ENCODE measurements at places on chromosomes 16 and 17.

DNA sequence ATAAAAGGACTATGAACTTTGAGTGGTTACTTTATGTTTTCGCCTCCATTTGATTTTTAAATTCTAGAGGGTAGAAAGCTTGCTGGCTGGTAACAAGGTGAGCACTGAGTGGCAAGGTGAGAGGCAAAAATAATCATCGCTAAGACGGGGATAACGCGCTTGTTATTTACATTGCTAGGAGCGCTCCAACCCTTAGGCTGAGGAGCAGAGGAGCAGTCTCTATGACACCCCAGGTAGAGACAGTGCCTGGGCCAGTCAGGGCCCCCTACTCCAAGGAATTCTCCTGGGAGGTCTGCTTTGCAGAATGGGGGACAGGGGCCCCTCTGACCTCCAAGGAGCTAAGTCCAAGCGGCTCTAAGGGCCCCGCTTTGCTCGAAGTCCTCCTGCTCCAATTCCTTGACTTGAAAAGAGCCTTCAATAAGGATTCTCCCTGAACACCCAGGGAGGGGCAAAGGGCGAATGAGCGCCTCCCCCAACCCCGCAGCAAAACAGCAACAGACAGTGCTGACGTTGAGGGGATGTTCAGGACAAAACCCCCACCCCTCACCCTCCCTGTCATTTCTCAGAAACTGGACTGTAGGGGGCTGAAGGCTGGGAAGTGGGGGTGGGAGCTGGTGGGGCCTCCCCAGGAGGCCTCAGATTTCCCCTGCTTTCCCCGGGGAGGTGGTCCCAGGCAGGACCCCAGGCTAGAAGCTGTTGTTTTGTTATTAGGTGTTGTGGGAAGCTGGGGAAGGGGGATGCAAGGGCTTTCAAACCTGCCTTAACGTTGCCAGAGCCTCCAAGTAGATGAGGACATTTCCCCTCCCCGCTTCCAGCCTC, 10.2 kb upstream of the FOXF1 start:
- no peak for DNase-seq

GRCh38 chr17:37220607-37220953, 155.2 kb upstream of the C17orf78 start:
- peak; percentile 25 for DNase-seq

DNA sequence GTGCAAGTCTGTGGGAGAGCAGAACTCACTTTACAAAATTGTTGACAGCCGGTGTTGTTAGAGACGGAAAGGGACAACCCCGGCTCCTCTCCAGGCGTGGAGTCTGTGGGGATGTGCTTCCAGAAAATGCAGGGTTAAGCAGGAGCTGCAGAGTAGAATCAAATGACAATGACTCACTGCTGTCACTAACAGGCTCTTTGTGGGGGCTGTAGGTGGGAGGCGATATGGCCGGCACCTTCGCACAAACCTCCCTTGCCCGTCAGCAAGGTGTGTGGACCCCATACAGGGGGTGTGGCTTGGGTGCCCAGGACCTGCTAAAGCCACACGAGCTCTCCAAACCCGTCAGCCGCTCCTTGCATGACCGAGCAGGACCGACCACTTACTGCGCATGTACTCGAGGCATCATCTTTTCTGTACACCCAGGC, 5.8 kb downstream of the PDK2 start:
- peak; percentile 45 for DNase-seq

GRCh38 chr17:35295686-35296085, 52.8 kb downstream of the SLFN5 start:
- DNase-seq, result peak; percentile 50

- DNase-seq, result no peak
Measured at GRCh38 chr16:21192991-21193390, 18.4 kb downstream of the ZP2 start.

GRCh38 chr17:49123061-49123460, 9.5 kb upstream of the B4GALNT2 start:
- no peak for DNase-seq

GRCh38 chr17:63232565-63233310, 213.4 kb downstream of the CYB561 start:
- DNase-seq, result no peak

GRCh38 chr17:68432086-68432864, 25.0 kb downstream of the WIPI1 start:
- no peak for DNase-seq

GRCh38 chr17:74637926-74638325, 14.4 kb upstream of the CD300E start:
- DNase-seq, result no peak

GRCh38 chr17:6097005-6097279, 26.8 kb downstream of the WSCD1 start:
- no peak for DNase-seq

- no peak for DNase-seq
Measured at GRCh38 chr16:30407804-30408534, 563 bp downstream of the ZNF771 start.

GRCh38 chr16:8184854-8185253, 405.5 kb downstream of the TMEM114 start:
- no peak for DNase-seq

- DNase-seq, result peak; percentile 8
Measured at GRCh38 chr16:82129881-82130280, 40.1 kb downstream of the MPHOSPH6 start.

- DNase-seq, result no peak
Measured at GRCh38 chr16:75204410-75204758, 2.6 kb downstream of the CTRB2 start.

DNA sequence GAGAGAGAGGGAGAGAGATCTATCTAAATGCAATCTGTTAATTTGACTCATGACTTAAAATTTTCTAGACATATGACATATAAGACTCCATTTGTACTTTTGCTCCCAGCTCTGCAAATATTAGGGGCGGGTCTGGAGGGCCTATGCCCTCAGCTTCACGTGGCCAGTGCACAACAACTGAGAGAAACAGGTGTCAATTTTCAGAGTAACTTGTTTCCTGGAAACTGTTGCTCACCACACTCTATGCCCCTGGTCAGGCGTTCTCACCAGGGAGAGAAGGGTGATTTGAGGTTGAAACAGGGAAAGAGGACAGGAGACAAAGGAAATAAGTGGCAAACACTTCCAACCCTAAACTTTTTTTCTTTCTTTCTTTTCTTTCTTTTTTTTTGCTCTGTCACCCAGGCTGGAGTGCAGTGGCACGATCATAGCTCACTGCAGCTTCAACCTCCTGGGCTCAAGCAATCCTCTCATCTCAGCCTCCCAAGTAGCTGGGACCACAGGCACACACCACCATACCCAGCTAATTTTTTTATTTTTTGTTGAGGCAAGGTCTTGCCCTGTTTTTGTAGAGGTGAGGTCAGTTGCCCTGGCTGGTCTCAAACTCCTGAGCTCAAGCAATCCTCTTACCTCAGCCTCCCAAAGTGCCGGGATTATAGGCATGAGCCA, 270.0 kb downstream of the SLC39A11 start:
- no peak for DNase-seq

GRCh38 chr17:81713556-81714411, 1.7 kb downstream of the SLC25A10 start:
- peak; percentile 64 for DNase-seq

GRCh38 chr16:66484453-66485213, 57.5 kb downstream of the BEAN1 start:
- DNase-seq, result no peak

- no peak for DNase-seq
Measured at GRCh38 chr17:28225867-28226266, 93.1 kb upstream of the TMEM97 start.

DNA sequence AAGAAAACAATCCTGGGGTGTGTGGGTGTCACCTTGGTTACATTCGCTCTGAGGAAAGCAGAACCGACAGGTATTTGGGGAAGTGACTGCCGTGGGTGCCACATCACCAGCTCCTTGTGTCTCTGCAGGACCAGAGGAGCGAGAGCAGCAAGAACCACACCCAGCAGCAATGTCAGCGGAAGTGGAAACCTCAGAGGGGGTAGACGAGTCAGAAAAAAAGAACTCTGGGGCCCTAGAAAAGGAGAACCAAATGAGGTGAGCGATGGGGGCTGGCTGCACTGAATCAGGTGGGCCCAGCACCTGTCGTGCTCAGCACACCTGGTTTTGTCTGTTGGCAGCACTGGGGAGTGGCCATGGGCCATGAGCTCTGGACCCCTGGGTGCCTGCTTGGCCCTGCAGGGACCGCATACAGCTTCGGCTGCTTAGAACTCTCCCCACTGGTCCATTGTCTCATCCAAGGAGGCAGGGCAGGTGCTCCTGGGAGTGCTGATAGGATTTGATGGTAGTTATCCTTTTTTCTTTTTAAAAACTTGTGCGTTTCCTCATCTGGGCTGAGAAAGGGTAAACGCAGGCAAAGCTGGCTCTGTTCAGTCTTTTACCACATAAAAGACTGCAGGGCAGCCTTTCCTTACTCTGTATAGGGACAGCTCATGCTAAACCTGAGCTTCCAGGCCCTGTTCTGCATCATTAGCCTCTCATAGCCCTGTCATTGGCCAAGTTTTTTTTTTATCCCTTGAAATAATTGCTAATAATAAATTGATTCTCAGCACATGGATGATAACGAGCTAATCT, 29.4 kb downstream of the HMOX2 start:
- DNase-seq, result no peak

GRCh38 chr17:18919963-18920362, 32.0 kb upstream of the SLC5A10 start:
- DNase-seq, result no peak

GRCh38 chr17:60159479-60159866, 9.7 kb downstream of the CA4 start:
- DNase-seq, result no peak

GRCh38 chr16:17225541-17225940, 245.2 kb downstream of the XYLT1 start:
- DNase-seq, result peak; percentile 35

DNA sequence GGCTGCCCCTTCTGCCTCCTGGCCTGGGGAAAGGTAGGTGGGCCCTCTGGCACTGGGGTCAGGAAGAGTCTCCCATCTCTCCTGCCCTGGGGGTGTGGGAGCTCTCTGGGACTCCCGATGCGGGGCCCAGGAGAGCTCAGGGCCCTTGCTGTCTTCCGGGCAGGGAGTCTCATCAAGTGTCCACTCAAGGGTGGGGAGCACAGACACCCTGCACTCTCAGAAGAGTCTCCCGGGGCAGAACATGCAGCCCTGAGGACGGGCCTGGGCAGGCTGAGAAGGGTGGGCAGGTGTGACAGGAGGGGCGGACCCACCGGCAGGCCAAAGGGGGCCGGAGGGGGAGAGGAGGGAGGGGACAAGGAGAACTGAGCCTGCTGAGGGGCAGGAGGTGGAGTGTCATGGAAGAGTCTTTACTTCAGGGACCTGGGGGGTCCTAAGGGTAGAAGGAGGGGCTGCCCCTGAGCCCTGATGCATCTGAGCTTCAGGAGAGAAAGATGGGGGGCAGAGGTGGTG, 8.4 kb upstream of the PKMYT1 start:
- DNase-seq, result no peak

DNA sequence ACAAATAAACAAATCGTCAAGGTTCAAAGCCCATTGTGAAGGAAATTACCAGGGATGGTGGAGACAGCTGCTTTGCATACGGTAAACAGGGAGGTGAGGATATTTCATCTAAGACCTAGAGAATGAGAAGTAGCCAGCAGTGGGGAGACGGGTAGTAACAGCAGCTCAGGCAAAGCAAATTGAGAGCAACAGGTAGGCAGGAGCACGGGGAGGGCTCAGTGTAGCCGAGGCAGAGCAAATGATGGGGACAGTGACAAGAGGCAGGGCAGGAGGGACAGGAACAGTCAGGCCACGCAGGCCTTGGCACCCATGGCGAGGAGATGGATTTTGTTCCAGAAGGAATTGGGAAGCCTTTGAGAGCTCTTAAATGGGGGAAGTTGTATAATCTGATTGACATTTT, 29.0 kb upstream of the SBK1 start:
- DNase-seq, result no peak

DNA sequence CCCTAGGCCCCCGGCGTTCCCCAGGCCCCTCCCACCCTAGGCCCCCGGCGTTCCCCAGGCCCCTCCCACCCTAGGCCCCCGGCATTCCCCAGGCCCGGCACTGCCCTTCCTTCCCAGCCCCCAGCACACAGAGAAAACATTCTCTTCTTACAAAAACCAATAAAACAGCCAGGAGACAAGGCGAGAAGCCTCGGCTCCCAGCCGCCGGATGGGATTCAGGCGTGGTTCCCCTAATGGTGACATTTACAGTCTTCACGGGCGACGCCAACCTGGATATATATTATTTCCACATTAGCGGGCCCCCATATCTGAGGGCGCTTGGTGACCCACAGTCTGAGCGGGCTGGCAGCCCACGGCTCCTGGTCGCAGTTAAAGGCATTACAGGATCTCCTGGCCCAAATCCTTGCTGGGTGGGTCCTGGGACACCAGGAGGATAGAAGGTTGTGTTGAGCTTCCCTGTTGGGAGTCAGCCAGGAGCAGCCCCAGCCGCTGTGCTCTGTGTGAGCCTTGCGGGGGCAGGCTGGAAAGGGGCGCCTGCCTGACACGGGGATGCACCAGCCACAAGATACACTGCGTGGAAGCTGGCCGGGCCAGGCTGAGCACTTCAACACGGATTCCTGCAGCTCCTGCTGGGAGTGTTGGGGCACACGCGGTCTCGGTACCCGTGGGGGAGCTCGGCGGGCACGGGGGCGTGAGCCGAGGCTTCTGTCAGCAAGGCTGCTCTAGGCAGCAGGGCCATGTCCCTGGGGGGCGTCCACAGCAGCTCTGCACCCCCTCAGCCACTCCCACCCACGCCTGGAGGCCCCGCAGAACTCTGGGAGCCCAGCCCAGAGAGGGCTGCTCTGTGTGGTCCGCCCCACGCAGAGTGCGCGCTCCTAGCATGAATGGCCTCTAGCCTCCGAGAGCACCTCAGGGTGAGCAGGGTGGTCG, 83.7 kb downstream of the LMF1 start:
- no peak for DNase-seq

DNA sequence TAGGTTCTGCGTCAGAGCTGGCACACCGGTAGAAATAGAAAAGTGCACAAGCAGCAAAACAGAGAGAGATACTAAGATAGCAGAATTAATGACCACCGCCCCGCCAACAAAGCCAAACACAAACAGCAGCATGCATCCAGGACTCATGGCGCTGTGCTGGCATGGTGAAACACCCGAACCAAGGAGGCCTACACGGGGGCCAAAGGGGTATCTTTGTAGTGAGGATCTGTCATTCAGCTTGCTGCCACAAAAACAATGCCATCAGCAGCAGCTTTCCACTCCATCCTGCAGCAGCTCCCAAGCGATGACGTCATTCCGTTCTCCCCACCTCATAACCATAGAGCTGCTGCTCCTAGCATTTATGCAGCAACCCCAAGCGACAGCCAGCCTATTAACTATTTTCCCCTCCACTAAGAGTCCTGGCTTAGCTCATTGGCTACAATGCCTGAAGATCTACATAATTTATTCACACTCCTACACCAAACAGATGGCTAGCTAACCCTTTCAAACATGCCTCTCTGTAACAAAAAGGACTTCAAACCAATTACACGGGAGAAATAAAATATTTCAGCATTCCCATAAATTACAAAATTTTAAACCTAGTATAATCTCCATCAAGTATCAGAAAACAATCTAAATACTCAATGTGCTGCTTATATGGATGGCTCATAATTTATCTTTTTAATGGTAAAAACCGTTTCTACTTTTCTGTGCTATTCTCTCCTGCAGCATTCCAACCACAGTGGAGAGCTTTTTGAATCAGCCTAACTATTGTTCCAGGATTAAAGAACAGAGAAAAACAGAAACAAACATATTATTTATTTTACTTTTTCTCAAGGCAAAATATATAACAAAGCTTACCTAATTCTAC, 73.9 kb downstream of the SPAG9 start:
- DNase-seq, result peak; percentile 83
